ENCODE measurements at places on chromosomes 2 and 18. TPM values are rescaled to one million over a fixed set of nuclear protein-coding genes. Genes with fewer than 3 reads are reported as not detected.

Gene DLGAP1
- not detected for total RNA-seq

Gene TMEM178A
- total RNA-seq: 0.21 TPM

Gene AQP12A
- total RNA-seq: not detected

Gene HMSD
- total RNA-seq: 0.03 TPM
